ENCODE measurements at places on chromosomes 3 and 15.

DNA sequence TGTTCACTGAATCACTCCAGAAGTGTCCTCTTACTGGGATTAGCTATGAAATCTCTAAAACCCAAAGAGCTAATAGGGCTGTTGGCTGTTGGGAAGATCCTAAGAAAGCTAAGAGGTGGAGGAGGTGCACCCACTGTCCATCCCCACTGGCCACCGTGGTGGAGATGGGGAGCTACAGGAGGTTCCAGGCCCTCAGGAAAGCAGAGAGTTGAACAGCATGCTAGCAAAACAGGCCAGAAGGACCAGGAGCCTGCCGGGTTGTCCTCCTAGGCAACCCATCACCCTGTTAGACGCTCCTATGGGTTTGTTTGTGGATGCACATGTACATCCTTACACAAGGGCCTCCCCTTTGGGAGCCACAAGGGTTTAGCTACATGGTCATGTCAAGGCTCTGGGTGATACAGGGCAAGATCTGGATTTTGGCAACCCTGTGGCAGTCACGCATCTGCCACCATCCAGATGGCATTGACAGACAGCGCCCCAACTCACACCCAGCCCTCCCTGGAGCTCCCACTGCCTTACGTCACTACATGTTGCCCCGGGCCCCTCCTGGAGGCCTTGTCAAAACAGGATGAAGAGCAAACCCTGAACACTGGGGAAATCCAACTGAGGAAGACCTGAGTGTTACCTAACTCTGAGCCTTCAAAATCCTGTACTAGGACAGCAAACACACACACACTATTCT is 208.1 kb downstream of the SLCO3A1 start:
- no peak for DNase-seq

DNA sequence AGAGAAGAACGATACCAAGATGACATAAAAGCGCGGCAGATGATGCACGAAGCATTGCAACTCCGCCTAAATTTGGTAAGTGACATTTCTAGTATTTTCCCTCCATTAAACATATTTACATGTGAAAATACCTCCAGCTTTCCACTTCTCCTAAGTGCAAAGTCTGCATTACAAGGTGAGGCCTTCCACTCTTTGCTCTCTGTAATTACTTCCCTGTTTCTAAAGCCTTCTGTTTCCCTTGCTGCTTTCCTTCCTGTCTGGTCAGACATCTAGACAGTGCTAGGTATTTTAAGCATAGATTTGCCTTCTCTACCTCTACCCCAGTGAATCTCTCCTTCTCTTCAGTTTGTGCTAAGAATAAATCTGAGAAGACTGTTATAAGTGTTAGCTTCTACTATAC is 1.9 kb downstream of the P2RY12 start:
- no peak for DNase-seq

DNA sequence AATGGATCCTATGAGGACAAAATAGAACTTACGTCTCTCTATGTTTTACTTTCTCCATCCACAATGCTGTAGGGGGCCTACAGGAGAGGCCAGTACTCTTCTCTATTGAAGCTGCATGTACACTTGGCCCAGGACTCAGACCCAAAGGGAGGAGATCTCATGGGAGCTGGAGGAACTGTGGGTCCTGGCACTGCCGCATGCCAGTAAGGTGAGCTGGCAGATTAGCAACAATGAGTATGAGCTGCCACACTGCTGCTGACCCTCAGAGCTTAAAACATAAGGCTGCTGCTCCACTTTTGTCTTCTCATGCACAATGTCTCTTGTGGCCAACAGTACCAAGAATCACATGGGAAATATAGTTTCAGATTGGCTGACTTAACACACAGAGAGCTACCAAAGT is 57.8 kb upstream of the TBC1D5 start:
- no peak for DNase-seq

DNA sequence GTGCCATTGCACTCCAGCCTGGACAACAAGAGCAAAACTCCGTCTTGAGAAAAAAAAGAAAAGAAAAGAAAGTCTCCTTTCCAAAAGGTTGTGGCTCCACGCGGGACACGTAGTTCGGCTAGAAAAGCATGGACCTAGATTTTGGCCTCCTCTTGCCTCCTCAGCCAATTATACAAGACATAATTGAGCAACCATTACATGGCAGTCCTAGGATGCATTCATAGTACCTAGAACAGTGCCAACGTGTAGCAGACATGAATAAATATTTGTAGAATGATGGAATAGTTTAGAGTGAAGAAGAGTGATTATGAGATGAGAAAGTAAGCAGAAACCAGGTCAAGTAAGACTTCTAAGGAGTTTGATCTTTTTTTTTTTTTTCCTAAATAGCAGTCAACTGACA is 112.5 kb downstream of the ZNF609 start:
- no peak for DNase-seq

GRCh38 chr3:178320456-178321351 is 215.5 kb upstream of the KCNMB2 start:
- no peak for DNase-seq

Data from activated naive CD4-positive, alpha-beta T cell treated with Interleukin-2 at 50 U/mL for 16 hours (primary cell).